Cardiac muscle cell (in vitro differentiated cells and primary cell): ENCODE measurements at places on chromosomes 1 and 21. TPM values are rescaled to one million over a fixed set of nuclear protein-coding genes. Genes with fewer than 3 reads are reported as not detected.

Gene FOXO6
- 10.7 and 18.6 TPM in 2 replicates for polyA plus RNA-seq

DNA sequence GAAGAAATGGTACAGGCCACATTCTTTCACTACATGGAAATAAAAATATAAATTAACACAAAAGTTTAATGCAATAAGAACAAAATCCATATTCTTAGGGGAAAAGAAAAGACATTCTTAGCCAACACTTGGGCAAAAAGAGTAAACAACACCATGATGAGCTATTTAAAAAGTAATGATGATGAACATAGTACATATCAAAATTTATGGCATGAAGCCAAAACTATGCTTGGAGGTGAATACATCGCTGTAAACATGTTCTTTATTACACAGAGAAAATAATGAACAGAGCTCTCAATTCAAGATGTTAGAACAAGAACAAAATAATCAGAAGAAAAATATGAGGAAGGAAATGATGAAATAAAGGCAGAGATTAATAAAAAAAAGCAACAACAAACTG lies 158.2 kb downstream of the ZSCAN20 start:
- no peaks in the 10 kb centered on the region for H3K36me3 ChIP-seq
- H3K4me3 ChIP-seq = no peak overlapping the region
- no peak for DNase-seq
- no peak overlapping the region for H3K27ac ChIP-seq
- no peaks in the 10 kb centered on the region for H3K4me1 ChIP-seq
- no peaks in the 10 kb centered on the region for H3K27me3 ChIP-seq

- H3K4me1 ChIP-seq = no peaks in the 10 kb centered on the region
- no peak for DNase-seq
- H3K4me3 ChIP-seq = no peak overlapping the region
- H3K27ac ChIP-seq = no peak overlapping the region
- H3K36me3 ChIP-seq = no peaks in the 10 kb centered on the region
These were observed 160.3 kb downstream of the CACNA1E start for GRCh38 chr1:181643631-181644030.

- peaks cover 16% of the 10 kb centered on the region for H3K27me3 ChIP-seq
- H3K4me1 ChIP-seq = peaks cover 3% of the 10 kb centered on the region
- H3K4me3 ChIP-seq = no peak overlapping the region
- H3K27ac ChIP-seq = no peak overlapping the region
- no peaks in the 10 kb centered on the region for H3K36me3 ChIP-seq
These were observed 60.4 kb downstream of the VANGL2 start for GRCh38 chr1:160460683-160461287.

Gene PLPPR4
- polyA plus RNA-seq = 3.7 and 4.7 TPM in 2 replicates

DNA sequence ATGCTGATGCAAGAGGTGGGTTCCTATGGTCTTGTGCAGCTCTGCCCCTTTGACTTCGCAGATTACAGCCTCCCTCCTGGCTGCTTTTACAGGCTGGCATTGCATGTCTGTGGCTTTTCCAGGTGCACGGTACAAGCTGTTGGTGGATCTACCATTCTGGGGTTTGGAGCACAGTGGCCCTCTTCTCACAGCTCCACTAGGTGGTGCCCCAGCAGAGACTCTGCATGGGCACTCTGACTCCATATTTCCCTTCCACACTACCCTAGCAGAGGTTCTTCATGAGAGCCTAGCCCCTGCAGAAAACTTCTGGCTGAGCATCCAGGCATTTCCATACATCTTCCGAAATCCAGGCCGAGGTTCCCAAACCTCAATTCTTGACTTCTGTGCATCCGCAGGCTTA lies 989.0 kb downstream of the PLA2G4A start:
- H3K4me1 ChIP-seq = no peaks in the 10 kb centered on the region
- no peak for DNase-seq
- H3K27ac ChIP-seq = no peak overlapping the region
- no peaks in the 10 kb centered on the region for H3K27me3 ChIP-seq

DNA sequence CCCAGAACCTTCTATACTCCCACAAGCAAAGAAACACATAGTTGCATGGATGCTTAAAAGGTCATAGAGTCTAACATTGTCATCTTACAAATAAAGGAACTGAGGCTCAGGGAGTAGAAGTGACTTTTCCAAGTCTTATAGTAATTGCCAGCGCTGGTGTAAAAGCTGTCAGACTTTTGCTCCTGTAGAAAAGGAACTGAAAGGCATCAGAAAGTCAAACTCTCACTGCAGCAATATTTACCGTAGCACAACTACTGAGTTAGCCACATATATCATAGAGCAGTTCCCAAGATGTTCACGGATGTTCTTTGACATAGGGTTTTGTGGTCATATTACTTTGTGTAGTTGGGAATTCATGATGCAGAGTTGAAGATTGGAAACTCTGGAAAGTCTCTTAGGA lies 16.6 kb upstream of the USP24 start:
- no peaks in the 10 kb centered on the region for H3K36me3 ChIP-seq
- no peak for DNase-seq
- no peaks in the 10 kb centered on the region for H3K27me3 ChIP-seq
- H3K27ac ChIP-seq = no peak overlapping the region

Gene C1orf87
- polyA plus RNA-seq = not detected in 2 replicates

DNA sequence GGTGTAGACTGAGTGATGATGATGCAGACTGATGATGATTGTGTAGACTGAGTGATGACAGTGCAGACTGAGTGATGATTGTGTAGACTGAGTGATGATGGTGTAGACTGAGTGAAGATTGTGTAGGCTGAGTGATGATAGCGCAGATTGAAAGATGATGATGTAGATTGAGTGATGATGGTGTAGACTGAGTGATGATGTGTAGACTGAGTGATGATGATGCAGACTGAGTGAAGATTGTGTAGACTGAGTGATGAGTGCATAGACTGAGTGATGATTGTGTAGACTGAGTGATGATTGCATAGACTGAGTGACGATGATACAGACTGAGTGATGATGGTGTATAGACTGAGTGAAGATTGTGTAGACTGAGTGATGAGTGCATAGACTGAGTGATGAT lies 28.7 kb downstream of the FAM89A start:
- H3K36me3 ChIP-seq = no peaks in the 10 kb centered on the region
- H3K27me3 ChIP-seq = no peaks in the 10 kb centered on the region
- no peak overlapping the region for H3K4me3 ChIP-seq

DNA sequence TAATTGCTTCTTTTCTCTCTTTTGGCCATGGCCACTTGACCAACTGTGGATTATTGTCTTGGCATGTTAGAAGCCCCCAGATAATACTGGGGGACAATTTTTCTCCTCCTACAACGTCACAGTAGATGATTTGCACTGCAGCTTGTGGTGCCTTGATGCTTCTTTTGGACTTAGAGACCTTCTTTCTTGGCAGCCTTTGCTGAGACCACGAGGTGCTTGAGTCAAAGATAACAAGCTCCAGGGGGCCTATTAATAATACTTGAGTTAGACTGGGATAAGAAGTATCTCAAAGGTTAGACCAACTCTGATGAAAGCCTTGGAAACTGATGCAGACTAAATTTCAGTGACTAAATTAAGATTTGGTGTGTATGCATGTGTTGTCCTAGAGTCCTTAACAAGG lies 3.2 kb downstream of the PPP1R12B start:
- H3K27me3 ChIP-seq = no peaks in the 10 kb centered on the region
- H3K4me3 ChIP-seq = peak overlapping the region; percentile 0
- H3K36me3 ChIP-seq = no peaks in the 10 kb centered on the region
- H3K27ac ChIP-seq = peak overlapping the region; percentile 1
- H3K4me1 ChIP-seq = peaks cover 13% of the 10 kb centered on the region

DNA sequence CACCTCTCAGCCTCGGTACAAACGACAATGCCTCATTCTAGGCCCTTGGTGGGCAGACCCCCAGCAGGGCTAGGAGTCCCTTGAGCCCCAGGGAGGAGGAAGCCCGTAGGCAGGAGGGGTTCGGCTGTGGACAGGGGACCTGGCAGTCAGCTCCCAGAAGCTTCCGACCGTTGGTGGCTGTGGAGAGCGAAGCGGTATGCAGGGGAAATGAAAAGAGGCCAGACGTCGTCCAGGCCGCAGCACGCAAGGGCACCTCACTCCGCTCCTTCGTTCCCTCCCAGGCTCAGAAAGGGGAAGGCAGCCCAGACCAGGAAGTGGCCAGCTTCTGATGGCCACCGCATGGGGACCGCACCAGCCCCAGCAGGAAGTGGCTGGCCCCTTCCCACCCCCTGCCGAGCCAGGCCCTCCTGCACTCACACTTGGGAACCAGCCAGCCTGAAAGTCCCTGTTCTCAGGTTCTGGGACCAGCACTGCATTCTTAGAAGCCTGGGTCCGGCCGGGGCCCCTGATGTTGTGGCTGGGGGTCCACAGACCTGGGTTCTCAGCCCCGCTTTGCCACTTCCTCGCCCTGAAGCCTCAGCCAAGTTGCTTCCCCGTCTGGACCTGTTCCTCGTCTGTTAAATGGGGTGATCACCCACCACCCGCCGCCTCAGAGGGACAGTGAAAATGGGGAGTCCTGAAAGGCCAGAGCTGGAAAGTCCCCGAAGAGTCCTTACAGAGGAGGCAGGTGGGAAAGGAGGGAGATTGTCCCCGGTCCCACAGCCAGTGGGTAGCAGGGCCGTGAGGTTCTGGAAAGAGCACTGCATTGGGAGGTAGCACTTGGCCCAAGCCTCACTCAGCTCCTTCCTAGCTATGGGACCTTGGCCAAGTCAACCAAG lies 104.0 kb upstream of the RUNX3 start:
- H3K4me3 ChIP-seq = no peak overlapping the region
- H3K4me1 ChIP-seq = no peaks in the 10 kb centered on the region
- no peak overlapping the region for H3K27ac ChIP-seq

Gene ETV3L
- not detected in 2 replicates for polyA plus RNA-seq

DNA sequence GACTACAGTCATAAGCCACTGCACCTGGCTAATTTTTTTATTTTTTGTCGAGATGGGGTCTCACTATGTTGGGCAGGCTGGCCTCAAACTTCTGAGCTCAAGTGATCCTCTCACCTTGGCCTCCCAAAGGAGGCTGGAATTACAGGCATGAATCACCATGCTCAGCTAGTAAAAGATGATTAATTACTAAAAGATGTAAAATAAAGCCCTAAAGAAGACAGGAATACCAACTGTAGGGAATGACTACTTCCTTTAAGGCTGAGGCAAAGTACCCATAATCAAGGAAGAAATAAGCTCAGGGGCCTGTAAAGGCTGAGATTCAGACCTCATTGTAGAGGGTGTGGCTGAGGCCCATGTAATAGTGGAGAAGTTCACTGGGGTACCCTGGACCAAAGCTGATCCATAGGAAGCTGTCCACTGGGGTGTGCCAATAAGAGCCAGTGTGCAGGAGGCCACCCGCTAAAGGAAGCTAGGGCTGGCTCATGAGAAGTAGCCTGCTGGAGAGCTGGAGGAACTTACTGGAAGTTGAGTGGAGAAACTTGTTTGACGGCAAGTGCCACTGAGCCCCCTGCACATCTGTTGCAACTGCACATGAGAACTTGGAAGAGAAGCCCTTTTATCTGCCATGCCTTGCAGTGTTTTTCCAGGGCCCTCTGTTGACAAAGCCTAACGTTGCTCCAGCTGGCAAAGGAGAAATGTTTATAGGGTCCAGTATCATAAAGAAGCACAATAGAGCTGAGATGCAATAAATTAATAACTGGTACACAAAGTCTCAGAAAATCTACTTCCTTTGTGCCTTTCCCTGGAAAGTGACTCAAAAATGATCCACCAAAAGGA lies 17.8 kb upstream of the SERTAD4 start:
- no peaks in the 10 kb centered on the region for H3K27me3 ChIP-seq
- no peak overlapping the region for H3K27ac ChIP-seq
- no peak for DNase-seq
- no peaks in the 10 kb centered on the region for H3K36me3 ChIP-seq

Gene CD5L
- polyA plus RNA-seq = not detected in 2 replicates

DNA sequence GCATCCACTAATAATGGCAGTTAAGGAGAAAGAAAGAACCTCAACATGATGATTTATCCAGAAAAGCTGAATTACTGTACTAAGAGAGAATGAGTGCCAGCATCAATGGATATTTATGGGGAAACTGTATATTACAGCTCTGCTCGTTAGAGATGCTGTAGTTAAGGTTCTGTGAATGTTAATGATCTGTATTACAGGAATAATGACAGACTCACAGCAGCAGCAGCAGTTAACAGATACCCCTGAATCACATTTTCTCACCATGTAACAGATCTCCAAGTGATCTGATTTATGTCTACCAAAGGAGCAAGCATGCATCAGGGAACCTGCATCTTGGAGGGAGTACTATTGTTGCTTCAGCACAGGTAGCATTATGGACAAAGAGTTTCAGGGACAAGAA lies 80.6 kb upstream of the C8B start:
- H3K27me3 ChIP-seq = no peaks in the 10 kb centered on the region
- no peak for DNase-seq

DNA sequence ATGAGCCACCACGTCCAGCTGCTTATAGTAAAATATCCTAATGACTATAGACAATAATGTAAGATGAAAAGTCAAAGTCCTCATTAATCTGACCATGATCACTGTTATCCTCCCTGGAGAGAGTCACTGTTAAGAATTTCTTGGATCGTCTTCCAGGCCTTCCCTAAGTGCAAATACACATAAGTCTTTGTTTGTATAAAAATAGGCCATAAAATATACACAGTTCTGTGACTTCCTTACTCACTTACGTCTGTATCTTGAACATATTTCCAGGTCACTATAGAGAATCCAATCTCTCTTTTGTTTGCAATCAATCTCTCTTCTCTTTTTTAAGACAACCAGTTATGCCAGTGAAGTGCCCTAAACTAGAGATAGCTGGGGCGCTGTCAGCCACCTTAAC lies 89.1 kb upstream of the LYST start:
- H3K4me1 ChIP-seq = no peaks in the 10 kb centered on the region
- no peak for DNase-seq
- H3K4me3 ChIP-seq = no peak overlapping the region
- H3K27me3 ChIP-seq = no peaks in the 10 kb centered on the region
- H3K27ac ChIP-seq = no peak overlapping the region
- no peaks in the 10 kb centered on the region for H3K36me3 ChIP-seq

- peaks cover 29% of the 10 kb centered on the region for H3K36me3 ChIP-seq
- H3K4me3 ChIP-seq = no peak overlapping the region
These were observed 21.3 kb downstream of the ZNF362 start for GRCh38 chr1:33277488-33278084.

Gene TRIM58
- polyA plus RNA-seq = 2.2 and 2.6 TPM in 2 replicates

Gene GUCA2A
- not detected in 2 replicates for polyA plus RNA-seq

- no peaks in the 10 kb centered on the region for H3K4me1 ChIP-seq
- no peak for DNase-seq
- H3K27ac ChIP-seq = no peak overlapping the region
- H3K27me3 ChIP-seq = no peaks in the 10 kb centered on the region
- H3K36me3 ChIP-seq = peaks cover 22% of the 10 kb centered on the region
These were observed 83.9 kb downstream of the NID1 start for GRCh38 chr1:235980976-235981375.

- H3K4me3 ChIP-seq = peak overlapping the region; percentile 56
- no peaks in the 10 kb centered on the region for H3K27me3 ChIP-seq
- H3K36me3 ChIP-seq = peaks cover 7% of the 10 kb centered on the region
- H3K27ac ChIP-seq = peak overlapping the region; percentile 99
- no peak for DNase-seq
- peaks cover 37% of the 10 kb centered on the region for H3K4me1 ChIP-seq
These were observed 569 bp downstream of the RNF207 start for GRCh38 chr1:6206520-6206855.

- peak overlapping the region; percentile 87 for H3K27ac ChIP-seq
- H3K36me3 ChIP-seq = no peaks in the 10 kb centered on the region
- no peaks in the 10 kb centered on the region for H3K27me3 ChIP-seq
- H3K4me3 ChIP-seq = no peak overlapping the region
These were observed 134.1 kb downstream of the SLC30A10 start for GRCh38 chr1:219794085-219794743.

- H3K27me3 ChIP-seq = no peaks in the 10 kb centered on the region
- H3K27ac ChIP-seq = peak overlapping the region; percentile 93
- no peak overlapping the region for H3K4me3 ChIP-seq
- DNase-seq = no peak
These were observed 37.8 kb downstream of the LRRC71 start for GRCh38 chr1:156958247-156958714.

Gene COL8A2
- 0.05 TPM in 1 of 2 replicates, not detected in the other for polyA plus RNA-seq
